ENCODE measurements at places on chromosomes 4 and X. TPM values are rescaled to one million over a fixed set of nuclear protein-coding genes. Genes with fewer than 3 reads are reported as not detected.

The GPR82 gene
- total RNA-seq, result not detected

The ADH4 gene
- total RNA-seq, result not detected

The ABCB7 gene
- 28.8 TPM for total RNA-seq

The PKD2 gene
- 10.8 TPM for total RNA-seq

The GPAT3 gene
- total RNA-seq, result 0.74 TPM

The RBM46 gene
- total RNA-seq, result not detected

The ENPP6 gene
- total RNA-seq, result not detected

The DACH2 gene
- not detected for total RNA-seq

The CXCL3 gene
- total RNA-seq, result 0.50 TPM

The FGF13 gene
- 36.5 TPM for total RNA-seq

The MAGEA12 gene
- total RNA-seq, result not detected

The TCP11X2 gene
- not detected for total RNA-seq

The ZNF185 gene
- total RNA-seq, result 2.2 TPM

The CYP4V2 gene
- 14.3 TPM for total RNA-seq

The SERTM2 gene
- not detected for total RNA-seq

The GAB3 gene
- total RNA-seq, result 0.09 TPM

The ZNF157 gene
- not detected for total RNA-seq

The GASK1B gene
- 3.8 TPM for total RNA-seq

The ZDHHC9 gene
- 19.4 TPM for total RNA-seq

The SSX4 gene
- not detected for total RNA-seq

The MAGEA10 gene
- not detected for total RNA-seq
